ENCODE measurements at places on chromosomes 6 and 20.
A peak's percentile ranks its signal among the peaks of the same experiment; 100 is the strongest.

- DNase-seq: no peak
These were observed 32.2 kb downstream of the ATP9A start for GRCh38 chr20:51735728-51736600.

GRCh38 chr20:39554341-39554740 is 592.2 kb downstream of the DHX35 start:
- no peak for DNase-seq

DNA sequence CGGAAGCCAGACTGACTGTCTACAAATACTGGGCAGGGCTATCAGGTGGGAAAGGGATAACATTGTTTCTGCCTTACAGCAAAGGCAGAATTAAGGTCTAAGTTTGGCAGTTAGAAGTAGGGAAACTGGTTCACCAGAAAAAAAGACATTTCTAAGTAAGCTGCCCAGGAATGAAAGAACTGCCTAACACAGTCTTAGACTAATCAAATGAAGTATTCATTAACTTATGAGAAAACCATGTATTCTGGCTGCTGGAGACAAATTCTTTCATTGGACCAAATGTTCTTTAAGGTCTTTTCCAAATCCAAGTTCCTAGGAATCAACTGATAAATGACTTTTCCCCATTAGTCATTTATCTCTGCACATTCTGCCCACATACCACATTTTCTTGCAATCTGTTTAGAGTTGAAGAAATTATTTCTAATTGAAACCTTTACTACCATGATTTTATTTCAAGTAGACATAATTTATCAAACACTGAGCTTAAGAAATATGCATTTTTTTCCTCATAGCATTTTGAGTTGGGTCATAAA is 120.3 kb upstream of the OGFRL1 start:
- no peak for DNase-seq

DNA sequence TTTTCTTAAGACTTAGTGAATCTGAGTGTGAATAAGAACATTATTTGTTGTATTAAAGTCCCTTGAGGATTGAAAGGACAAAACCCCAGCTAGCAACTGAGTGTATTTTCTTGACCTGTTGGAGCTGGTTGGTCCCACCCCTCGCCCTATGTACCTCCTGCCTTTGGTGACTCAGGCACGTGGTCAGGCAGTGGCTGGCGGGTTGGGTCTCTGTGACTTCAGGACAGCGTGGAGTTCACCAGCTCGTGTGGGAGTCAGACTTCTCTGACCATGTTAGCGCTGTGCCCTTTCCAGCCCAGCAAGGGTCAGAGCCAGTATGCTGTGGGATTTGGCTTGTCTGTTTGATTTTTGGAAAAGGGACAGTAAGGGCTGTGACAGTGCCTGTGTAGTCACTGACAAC is 93.7 kb downstream of the SSR1 start:
- peak; percentile 49 for DNase-seq

GRCh38 chr20:55354720-55355119 is 650.6 kb downstream of the CBLN4 start:
- DNase-seq: no peak

- DNase-seq: no peak
These were observed 190.9 kb downstream of the MAFB start for GRCh38 chr20:40497899-40498691.

GRCh38 chr6:160952633-160953281 is 38.8 kb upstream of the MAP3K4 start:
- no peak for DNase-seq

- peak; percentile 49 for DNase-seq
These were observed 105.4 kb downstream of the PERP start for GRCh38 chr6:138001750-138002349.
